Left kidney (tissue), 8 donors: ENCODE measurements at places on chromosomes 13 and 19.

- DNase-seq, result no peak
Observed at GRCh38 chr13:77033717-77034302, 6.9 kb upstream of the FBXL3 start.

DNA sequence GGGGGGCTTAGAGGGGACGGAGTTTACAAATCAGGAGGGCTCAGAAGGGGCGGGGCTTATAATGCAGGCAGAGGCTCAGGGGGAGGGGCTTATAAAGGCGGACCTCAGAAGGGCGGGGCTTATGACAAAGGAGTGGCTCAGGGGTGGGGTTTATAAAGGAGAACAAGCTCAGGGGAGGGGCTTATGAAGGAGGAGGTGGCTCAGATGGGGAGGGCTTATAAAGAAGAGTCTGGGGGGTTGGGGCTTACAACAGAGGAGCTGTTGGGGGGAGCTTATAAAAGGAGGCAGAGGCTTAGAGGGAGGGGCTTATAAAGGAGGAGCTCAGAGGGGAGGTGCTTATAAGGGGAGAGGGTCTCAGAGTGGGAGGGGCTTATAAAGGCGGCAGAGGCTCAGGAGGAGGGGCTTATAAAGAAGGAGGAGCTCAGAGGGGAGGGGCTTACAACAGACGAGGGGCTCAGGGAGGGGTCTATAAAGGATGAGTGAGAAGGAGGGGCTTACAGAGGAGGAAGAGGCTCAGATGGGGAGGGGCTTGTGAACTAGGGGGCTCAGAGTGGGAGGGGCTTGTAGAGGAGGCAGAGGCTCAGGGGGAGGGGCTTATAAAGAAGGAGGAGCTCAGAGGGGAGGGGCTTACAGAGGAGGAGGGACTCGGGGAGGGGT, 1.0 kb downstream of the SMIM24 start:
- no peak for DNase-seq

GRCh38 chr13:40204246-40204645, 462.2 kb downstream of the FOXO1 start:
- no peak for DNase-seq

GRCh38 chr13:50038266-50038665, 23.0 kb downstream of the KCNRG start:
- no peak for DNase-seq
